NCI-H510A treated with DMSO at 0.1 percent for 48 hours (cell line): ENCODE measurements at places on chromosomes 3 and 15.

DNA sequence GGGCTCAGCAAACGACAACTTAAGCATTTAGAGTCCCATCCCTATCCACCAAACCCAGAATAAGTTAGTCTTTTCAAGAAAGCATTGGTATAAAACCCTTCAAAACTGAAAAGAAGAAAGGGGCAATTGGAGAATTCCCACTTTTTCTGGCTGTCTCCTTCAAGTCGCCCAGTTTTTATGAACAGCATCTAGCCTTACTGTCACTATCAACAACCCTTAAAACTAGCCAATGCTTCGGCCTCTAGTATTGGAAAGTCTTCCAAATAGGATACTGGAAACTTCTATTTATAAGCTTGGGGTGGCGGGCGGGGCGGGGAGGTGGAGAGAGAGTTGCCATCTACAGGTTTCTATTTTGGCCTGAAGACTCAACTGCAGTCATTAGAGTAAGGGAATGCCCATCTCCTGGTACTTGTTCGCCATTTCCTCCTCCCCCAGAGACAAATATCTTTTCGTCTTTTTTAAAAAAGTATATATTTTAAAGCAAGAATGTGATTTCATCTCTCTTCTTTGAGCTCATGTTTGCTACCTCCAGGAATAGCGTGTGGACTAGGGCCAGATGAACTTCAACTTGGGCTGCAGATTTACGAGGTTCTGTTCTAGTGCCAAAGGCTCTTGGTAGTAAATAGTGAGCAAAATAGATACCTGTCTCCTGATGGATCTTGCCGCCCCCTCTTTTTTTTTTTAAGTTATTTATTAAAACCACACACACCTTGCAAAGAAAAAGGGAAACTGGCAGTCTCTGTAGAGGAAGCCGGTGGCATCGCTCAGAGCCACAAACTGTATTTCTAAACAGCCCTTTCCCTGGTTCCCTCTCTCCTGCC lies 2.7 kb downstream of the BCL6 start:
- DNase-seq: no peak

- peak; percentile 26 for DNase-seq
Observed at GRCh38 chr3:42746455-42747450, 26.3 kb downstream of the CCDC13 start.

DNA sequence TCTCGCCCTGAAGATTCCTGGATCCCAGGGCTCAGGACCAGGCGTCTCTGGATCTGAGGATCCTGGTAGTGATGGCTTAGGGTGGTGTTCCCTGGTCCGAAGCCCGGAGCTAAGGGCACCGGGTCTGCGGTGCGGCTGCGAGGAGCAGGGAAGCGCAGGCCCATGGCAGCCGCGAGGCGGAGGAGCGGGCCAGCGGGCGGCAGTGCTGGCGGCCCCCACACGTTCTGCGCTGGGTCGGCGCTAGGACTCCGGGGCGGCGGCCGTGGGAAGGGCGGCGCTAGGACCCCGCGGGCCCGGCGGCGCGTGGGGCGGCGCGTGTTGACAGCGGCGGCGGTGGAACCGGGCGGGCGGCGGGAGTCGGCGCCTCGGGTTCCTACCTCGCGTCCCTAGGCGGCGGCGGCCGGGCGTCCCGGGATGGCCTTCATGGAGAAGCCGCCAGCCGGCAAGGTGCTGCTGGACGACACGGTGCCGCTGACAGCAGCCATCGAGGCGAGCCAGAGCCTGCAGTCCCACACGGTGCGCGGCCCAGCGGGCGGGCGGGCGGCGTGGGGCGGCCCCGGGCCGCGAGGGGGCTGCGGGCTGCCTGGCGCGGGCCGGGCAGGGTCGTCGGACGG lies at the start of gene PXK:
Gene PXK, plus strand, starts transcription at position 318 of the 614 bp plus-strand sequence. Its CDS starts 97 bp downstream, at position 415.
- peak; percentile 14 for DNase-seq

DNA sequence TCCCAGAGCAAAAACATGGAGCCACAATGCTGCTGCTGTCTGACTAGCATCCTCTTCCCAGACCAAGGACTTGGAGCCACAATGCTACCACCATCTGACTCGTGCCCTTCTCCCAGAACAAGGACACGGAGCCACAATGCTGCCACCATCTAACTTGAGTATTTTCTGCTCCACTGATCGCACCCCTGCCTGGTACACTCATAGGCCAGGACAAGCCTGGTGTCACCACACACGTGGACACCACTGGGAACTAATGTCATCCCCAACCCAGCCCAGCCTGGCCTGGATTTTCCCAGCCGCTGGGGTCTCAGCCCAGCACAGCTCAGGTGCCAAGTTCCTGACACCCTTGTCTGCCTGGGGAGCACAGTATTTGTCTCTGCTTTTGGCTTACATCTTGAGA lies 52.7 kb upstream of the GRIP2 start:
- no peak for DNase-seq

- no peak for DNase-seq
Observed at GRCh38 chr15:68592544-68592943, 13.8 kb downstream of the CORO2B start.

- peak; percentile 67 for DNase-seq
Observed at GRCh38 chr3:94453864-94454263, 391.0 kb downstream of the NSUN3 start.

DNA sequence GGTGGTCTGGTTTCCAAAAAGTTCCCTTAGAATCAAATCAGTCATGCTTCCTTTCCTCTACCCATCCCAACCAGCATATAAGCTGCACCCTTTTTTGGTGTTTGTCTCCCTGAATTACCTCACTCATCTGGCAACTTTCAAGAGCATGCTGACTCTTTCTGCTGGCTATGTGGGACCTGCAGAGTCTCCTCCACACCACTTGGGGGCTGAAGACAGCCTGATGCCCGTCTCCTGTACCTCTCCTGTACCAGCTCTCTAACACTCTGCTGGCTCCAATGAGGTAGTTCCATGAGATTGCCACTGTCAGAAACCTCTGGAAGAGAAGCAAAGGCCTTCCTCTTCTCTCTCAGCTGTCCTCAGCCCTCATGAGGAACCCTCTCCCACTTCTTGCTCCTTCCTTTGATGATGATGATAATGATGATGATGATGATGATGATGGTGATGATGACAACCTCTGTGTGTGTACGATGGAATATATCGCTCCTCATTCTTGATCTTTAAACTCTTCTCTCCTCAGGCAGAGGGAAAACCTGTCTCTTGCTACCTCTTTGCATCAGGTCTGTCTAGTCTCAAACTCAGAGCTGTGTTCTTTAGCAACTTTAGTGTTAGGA lies 257.5 kb downstream of the ZNF621 start:
- no peak for DNase-seq

DNA sequence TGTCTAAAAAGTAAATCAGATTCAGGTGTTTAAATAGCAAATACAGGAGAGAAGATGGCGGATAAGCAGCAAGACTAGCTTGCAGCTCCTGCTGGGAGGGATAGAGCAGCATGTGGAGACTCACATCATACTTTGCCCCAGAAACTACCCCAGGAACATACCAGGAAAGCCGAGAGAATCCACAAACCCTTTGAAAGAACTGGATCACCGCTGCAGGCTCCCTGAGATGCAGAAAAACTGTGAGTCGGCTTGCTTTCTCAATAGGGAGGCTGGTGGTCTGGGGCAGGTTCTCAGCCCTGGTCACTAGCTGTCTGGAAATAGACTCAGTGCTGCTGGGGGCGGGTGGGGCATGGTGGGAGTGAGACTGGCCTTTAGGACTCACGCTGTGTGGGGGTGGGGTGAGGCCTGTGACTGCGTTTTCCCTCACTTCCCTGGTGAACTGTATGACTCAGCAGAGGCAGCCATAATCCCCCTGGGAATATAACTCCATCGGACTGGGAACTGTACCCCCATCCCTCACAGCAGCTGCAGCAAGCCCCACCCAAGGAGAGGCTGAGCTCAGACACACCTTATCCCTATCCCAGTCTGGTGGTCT lies 142.8 kb downstream of the CNTN6 start:
- no peak for DNase-seq

GRCh38 chr3:24004171-24004938 lies 59.3 kb downstream of the NR1D2 start:
- DNase-seq: no peak
